ENCODE measurements at places on chromosomes 13 and 19.

DNA sequence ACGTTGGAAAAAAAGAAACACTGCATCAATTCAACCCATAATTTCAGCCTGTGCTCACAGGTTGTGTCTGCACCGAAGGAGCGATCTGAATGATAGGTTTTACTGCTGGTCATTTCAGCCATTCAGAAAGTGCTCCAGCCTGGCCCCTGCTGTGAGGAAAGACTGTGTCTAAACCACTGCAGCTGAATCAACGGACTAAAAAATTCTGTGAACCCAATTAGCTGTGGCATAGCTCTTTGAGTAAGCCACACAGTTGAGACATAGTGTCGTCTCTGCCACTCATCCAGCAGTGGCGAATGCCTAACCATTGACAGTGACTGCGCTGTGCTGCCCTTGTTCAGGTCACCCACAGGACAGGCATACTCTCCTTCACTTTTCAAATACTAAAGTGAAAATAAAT, 179.8 kb downstream of the COG6 start:
- DNase-seq: no peak

DNA sequence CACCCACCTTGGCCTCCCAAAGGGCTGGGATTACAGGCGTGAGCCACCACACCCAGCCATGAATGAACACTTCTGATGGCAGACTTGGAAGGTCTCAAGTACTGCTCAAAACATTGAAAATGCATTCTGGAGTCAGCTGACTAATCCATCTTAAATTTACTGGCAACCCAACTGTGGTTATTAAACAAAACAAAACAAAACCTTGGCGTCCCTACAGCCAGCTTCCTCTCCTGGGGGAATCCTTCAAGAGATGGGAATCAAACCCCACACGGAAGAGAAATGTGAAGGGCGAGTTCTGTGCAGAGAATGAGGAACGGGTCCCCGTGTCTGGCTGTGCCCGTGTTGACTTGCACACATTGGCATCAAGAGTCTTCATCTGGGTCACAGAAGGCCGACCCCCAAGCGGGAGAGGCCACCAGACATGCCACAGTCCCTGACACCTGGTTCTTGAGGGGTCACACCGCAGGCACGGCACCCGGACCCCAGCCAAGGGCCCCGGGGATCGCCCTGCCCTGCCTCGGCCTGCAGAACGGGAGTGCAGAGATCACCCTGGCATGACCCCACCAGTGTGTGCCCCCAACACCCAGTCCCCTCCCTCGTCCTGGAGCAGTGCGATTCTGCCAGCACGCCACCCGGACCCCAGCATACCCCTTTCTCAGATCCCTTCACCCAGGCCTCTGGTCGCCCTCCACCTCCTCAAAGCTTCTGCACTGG, 3.2 kb downstream of the MAP2K2 start:
- DNase-seq: no peak

- DNase-seq: no peak
Observed at GRCh38 chr13:111202156-111202621, 87.1 kb downstream of the ARHGEF7 start.

DNA sequence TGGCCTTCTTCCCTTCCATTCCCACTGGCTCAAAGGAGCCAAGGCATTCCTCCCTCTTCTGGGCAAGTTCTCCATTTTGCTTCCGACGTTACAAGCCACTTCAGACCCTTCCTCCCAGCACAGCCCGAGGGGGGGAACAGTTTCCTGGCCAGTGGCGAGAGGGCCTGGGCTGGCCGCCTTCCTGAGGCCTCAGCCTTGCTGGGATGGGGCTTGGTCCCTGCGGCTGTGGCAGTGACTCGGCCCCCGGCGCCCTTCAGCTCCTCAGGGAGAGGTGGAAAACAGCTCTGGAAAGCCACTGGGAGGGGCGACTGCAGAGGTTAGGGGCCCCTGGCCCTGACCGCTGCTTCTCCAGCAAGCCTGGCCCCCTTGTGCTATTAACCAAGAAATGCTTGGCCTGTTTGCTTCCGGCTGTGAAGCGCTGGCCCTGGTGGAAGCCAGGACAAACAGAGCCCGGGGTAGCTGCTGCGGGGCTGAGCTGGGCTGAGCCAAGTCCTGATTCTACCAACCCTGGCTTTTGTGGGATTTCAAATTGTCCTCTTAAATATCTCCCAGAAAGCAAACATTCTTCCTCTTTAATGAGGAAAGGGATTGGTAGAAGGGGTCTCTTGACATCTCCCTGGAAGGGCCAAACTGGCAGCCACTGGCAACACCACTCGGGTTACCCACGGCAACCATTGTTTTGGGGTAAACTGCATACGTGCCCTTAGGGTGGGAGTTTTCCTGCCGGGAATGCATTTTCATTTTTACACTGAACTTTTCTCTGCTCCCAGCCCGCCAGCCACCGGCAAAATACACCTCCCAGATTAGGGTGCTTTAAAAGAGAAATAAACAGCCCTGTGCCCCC, 38.7 kb downstream of the C13orf46 start:
- no peak for DNase-seq

GRCh38 chr19:31538879-31539278, 189.6 kb upstream of the TSHZ3 start:
- no peak for DNase-seq

GRCh38 chr19:53865918-53866864, 1.5 kb upstream of the MYADM start:
- peak; percentile 37 for DNase-seq

DNA sequence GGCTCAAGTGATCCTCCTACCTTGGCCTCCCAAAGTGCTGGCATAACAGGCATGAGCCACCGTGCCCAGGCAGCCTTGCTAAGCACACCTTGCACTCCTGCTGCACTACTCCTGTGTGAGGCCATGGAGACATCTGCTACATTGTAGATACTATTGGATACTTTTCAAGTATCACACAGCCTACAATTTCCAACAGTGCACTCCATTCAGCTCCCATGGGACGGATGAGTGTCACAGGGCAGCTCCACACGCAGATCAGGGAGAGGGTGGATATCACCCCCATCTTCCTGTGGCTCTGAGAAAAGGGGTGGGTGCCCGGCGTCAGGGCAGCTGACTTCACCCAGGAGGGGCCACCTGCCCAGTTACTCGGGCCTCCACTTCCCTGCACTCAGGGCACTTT, 39.1 kb upstream of the CCNE1 start:
- no peak for DNase-seq

DNA sequence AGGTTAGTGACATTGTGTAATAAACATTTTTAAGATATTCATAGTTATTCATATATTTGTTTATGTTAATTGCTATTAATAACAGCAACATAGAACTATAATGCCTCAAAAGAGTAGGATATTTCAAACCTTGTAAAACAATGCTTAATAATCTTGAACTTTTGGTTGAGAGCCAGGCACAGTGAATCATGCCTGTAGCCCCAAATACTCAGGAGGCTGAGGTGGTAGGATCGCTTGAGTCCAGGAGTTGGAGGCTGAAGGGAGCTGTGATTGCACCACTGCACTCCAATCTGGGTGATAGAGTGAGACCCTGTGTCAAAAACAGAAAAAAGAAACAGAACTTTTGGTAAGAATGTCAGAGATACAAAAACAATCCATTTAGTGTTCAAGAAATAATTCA, 213.9 kb upstream of the SLITRK1 start:
- no peak for DNase-seq

DNA sequence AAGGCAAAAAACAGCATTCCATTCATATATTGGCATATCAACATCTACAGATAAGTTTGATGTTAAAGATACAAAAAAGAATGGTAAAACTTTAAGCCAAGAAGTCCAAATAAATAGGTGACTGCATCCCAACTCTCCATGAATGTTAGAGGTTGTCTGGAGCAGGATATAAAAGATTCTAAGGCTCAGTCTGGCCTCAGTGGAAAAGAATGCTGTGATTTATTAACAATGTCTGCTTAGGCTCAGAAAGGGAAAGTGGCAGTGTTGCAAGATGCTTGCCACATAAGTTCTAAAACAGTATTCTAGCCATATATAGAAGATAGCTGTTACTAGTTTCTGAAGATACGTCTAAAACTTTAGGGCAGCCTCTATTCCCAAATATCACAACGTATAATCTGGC, 179.8 kb upstream of the NBEA start:
- no peak for DNase-seq

- DNase-seq: no peak
Observed at GRCh38 chr13:54356209-54356608, 1327.6 kb downstream of the OLFM4 start.

- DNase-seq: no peak
Observed at GRCh38 chr19:18023622-18024251, 15.8 kb downstream of the ARRDC2 start.

GRCh38 chr19:31444931-31445330, 95.7 kb upstream of the TSHZ3 start:
- DNase-seq: no peak

DNA sequence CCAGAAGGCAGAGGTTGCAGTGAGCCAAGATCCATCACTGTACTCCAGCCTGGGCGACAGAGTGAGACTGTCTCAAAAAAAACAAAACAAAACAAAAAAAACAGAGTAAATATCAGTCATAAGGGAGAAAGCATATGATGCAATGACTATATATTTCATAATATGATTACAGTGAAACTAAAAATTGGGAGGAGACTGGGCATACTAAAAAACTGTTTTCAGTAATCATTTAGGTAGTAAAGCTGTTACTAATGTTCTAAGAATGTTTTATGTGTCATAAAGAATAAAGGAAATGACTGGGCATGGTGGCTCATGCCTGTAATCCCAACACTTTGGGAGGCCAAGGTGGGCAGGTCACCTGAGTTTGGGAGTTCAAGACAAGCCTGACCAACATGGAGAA, 15.9 kb downstream of the ZNF573 start:
- no peak for DNase-seq

All from stimulated activated CD8-positive, alpha-beta memory T cell treated with anti-CD3 and anti-CD28 coated beads, Interleukin-7, amount 100 ng/mL, for 1 hour (primary cell).